Fibroblast of skin of scalp (primary cell): ENCODE measurements at places on chromosomes 3 and 15.

DNA sequence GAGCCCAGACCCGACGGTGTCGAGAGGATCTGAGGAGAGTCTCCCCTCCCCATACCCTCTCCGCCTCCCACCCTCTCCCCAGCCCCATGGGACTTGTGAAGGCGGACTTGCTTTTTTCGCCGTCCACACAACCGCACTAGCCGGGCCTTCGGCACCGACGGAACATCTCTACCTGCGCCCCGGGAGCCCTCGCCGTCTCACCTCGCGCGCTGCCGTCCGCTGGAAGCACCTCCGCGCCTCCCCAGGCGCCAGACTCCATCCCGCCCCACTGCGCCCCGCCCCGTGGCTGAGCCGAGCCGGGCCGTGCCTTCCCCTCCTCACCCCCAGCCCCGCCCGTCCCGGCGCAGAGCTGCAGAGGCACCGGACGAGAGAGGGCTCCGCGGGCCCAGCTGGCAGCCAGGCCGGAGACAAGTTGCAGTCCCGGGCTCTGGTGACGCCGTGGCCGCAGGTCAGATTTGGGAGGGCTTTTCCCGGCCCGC is at the start of the genes DUOX1 and DUOXA1:
Gene DUOX1 (plus strand): TSS at position 344 of the 479 bp plus-strand sequence. CDS start 1,973 bp downstream, outside the sequence.
Gene DUOXA1 (minus strand): TSS at position 229 of the 479 bp plus-strand sequence. CDS start 6,865 bp downstream, outside the sequence.
- DNase-seq = no peak

- peak; percentile 85 for DNase-seq
Observed at GRCh38 chr3:157618075-157618760, 115.0 kb upstream of the VEPH1 start.

GRCh38 chr3:31022716-31023115 is 128.3 kb upstream of the GADL1 start:
- DNase-seq = no peak

DNA sequence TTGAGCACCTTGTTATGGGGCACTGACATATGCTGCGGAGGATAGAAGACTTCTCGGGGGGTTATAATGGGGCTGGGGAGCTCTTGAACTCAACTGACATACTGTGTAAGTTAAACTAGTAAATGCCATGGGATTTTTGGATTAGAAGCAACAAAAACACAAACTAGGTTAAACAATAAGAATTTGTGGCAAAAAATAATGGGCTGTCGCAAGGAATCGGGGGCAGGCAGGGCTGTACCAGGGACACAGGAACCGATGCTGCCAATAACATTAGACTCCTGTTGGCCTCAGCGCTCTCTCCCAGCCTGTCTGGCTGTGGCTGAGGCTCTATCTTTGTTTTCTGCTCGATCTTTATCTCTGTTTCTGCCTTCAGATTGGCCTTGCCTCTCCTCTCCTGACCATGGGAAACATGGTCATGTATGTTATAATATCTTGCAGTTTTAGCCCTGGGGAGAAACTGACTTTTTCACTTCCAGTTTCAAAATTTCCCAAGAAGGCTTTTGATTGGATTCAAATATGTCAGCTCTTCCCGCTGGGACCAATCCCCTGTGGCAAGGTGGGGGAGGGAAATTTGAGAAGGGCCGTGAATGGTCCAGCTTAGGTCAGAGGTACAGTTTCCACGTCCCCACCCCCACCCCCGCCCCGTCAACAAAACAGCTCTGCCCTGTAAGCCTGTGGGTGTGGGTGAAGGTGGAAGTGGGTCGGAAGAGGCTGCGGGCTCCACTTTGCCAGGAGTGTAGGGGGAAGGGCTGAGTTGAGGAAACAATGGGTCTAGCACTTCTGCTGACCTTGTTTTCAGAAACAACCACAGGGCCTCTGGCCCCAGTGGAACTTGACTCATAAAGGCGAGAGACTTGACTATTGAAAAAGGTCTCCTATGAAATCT is 161.1 kb upstream of the TBL1XR1 start:
- peak; percentile 70 for DNase-seq

DNA sequence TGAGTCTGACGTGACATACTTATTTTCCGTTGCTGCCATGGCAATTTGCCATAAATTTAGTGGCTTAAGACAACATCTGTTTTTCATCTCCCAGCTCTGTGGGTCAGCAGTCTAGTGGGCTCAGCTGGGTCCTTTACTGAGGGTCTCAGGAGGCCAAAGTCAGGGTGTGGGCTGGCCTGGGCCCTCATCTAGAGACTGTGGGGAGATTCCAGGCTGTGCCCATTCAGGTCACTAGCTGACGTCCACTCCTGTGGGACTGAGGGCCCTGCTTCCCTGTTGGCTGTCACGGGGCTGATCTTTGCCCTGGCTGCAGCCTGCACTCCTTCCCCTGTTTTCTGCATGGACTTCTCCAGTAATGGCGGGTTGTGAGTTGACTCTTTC is 19.1 kb downstream of the FGD5 start:
- no peak for DNase-seq
